Neuronal stem cell (in vitro differentiated cells): ENCODE measurements at places on chromosomes 11 and 22.

- no peak for DNase-seq
Observed at GRCh38 chr11:35689081-35689996, 26.8 kb downstream of the TRIM44 start.

GRCh38 chr22:19723232-19723982 is at the start of gene GP1BB:
Gene GP1BB, plus strand, starts transcription at chr22:19723539. Its CDS starts 31 bp downstream, at chr22:19723570.
- no peak for DNase-seq

DNA sequence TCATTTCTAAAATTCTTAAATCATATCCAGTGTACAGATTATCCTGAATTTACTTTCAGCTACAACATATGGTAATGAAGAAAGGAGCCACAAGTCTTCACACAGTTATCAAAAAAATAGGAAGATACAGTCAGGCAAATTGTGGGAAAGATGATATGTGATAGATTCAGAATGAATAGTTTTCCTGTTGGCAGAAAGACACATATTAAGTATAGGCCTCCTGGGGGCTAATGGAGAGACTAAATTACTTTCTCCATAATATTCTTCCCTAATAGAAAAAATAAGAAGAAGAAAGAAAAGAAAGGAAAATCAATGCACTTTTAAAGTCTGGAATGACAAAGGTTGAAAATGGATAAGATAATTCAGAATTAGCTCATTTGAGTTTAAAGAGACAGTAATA is 2073.5 kb downstream of the LRRC4C start:
- no peak for DNase-seq

- no peak for DNase-seq
Observed at GRCh38 chr11:12509371-12509770, 132.0 kb downstream of the PARVA start.

- DNase-seq = no peak
Observed at GRCh38 chr11:85167038-85167437, 460.1 kb downstream of the DLG2 start.

- no peak for DNase-seq
Observed at GRCh38 chr11:10205928-10206327, 88.1 kb downstream of the SBF2 start.

GRCh38 chr11:94849839-94850238 is 81.7 kb downstream of the AMOTL1 start:
- DNase-seq = no peak

DNA sequence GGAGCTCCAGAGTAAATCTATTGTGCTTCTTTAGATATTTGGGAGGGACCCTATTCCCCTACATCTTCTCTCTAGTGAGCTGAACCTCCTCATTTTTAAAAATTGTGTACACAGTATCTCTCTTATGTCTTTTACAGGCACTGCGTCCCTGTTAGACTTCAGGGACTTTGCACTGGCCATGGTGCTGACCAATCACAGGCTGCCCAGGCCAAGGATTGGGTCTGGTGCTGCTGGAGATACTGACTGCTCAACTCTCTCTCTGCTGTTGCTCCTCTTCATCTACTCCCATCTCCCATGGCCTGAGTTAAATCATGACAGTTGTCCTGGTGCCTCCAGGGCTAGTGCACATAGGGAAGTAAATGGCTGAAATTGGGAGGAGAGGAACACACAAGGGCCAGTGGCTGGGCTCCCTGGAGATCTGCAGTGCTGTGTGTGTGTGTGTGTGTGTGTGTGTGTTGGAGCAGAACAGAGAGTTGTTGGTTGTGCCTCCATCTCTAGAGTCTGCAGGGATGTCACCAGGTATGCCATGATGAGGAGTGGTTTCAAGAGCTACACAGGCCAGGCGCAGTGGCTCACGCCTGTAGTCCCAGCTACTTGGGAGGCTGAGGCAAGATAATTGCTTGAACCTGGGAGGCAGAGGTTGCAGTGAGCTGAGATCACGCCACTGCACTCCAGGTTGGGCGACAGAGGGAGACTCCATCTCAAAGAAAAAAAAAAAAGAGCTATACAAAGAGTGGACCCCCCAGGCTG is 155.3 kb downstream of the ST3GAL4 start:
- DNase-seq = no peak

DNA sequence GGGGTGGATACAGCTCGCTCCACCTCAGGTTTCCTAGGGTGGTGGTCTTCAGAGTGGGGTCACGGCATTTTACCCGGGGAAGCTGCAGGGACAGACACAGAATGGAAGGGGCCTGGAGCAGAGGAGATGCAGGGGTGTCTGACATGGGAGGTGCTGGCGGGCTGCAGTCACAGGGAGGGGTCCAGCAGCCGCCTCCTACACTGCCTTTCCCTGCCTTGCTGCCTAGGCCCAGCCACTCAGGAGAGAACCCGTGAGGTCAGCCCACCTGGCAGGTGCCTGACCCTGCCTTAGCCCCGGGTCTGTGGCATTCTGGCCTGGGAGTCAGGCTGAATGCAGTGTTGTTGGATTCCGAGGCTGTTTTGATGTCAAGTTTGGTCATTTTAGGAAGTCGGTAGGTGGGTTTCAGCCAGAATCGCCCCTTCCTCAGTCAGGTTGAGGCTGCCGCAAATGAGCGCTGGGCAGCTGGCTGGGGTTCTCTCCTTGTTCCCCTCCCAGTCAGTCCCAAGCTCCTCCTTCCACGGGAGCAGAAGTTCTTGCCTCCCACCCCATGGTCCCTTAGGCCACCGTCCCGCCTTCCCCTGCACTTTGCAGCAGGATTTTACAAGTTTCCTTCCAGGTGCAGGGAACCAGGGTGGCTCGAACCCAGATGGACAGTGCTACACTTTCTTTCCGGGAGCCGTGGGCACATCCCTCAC is 294.5 kb downstream of the TBC1D22A start:
- no peak for DNase-seq

- peak; percentile 88 for DNase-seq
Observed at GRCh38 chr11:125347261-125347585, 148.8 kb downstream of the FEZ1 start.

DNA sequence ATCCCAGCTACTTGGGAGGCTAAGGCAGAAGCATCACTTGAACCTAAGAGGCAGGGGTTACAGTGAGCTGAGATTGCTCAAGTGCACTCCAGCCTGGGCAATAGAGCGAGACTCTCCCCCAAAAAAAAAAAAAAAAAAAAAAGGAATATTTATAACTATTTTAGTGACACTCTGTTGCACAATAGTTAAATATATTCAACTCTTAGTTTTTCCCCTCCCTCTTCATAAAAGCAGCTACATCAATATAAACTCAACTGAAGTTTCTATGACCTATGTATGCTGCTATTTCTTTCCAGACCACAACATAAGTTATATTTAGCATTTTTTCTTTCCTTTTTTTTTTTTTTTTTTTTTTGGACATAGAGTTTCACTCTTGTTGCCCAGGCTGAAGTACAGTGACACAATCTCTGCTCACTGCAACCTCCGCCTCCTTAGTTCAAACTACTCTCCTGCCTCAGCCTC is 19.2 kb downstream of the CELF1 start:
- DNase-seq = no peak

DNA sequence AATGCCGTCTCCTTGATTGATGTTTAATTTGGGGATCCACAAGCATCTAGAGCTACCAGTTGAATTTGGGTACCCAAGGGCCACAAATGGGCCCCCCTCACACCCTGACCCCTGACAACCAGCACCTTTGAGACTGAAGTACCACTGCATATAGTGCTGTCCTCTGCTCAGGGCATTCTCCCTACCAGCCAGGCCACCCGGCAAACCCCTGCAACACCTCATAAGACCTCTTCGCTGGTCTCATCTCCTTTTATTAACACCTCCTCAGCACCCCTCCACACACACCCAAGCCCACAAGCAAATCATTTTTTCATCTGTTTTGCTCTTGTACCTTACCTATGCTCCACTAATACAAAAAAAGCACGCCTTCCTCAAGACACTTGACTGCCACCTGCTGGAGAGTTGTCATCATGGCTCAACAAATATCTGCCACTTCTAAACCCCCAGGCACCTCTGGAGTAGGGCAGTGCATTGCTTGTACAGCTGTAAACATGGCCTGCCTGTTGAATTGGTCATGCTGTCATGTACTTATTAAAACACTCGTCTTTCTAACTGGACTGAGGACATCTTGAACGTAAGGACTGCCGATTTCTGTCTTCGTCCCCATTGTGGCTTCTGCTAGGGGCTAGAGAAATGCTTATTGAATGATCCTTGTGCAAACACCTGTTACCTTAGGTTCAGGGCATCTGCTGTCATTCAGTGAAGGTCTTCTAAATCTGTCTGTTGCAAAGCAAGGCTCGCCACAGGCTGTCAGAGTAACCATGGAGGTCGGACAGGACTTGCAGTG is 66.5 kb downstream of the BMAL1 start:
- peak; percentile 68 for DNase-seq

- DNase-seq = peak; percentile 3
Observed at GRCh38 chr11:117144477-117145392, 648 bp downstream of the PAFAH1B2 start.

DNA sequence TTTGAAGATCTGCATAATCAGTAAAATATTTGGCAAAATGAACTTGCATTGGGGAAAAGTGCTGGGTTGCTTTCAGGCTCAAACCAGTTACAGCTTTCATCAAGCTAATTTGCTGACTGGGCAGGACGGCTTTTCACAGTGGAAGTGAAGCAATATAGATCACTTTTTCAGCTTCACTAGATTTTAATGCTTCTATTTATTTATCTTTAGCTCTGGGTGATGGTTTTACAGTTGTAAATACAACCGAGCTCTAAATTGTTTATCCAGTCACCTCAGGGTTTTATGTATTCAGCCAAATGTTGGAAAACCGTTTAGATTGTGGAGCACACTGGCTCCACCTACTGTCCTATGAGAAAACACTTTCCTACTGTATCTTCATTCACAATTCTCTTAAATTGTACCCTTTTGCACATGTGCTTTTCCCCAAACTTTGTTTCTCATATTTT is 58.2 kb downstream of the ACER3 start:
- DNase-seq = peak; percentile 18

- DNase-seq = no peak
Observed at GRCh38 chr11:71223081-71223405, 29.3 kb downstream of the SHANK2 start.
